Prostate gland (tissue), 2 donors: ENCODE measurements at places on chromosomes 13 and 19. TPM values are rescaled to one million over a fixed set of nuclear protein-coding genes. Genes with fewer than 3 reads are reported as not detected.

UHRF1 gene
- total RNA-seq, result 5.3 TPM

P2RY11 gene
- total RNA-seq, result 9.2 TPM

DDA1 gene
- 18.6 TPM for total RNA-seq

SH2D3A gene
- total RNA-seq, result 45.1 TPM

FOXA3 gene
- 1.1 TPM for total RNA-seq

KIR2DL4 gene
- total RNA-seq, result not detected

MPV17L2 gene
- total RNA-seq, result 8.5 TPM

IGFL3 gene
- total RNA-seq, result not detected

ZNF177 gene
- 7.1 TPM for total RNA-seq

SMIM24 gene
- total RNA-seq, result 1.6 TPM

DMKN gene
- total RNA-seq, result 80.5 TPM
